ENCODE measurements at places on chromosomes 2 and 18.

DNA sequence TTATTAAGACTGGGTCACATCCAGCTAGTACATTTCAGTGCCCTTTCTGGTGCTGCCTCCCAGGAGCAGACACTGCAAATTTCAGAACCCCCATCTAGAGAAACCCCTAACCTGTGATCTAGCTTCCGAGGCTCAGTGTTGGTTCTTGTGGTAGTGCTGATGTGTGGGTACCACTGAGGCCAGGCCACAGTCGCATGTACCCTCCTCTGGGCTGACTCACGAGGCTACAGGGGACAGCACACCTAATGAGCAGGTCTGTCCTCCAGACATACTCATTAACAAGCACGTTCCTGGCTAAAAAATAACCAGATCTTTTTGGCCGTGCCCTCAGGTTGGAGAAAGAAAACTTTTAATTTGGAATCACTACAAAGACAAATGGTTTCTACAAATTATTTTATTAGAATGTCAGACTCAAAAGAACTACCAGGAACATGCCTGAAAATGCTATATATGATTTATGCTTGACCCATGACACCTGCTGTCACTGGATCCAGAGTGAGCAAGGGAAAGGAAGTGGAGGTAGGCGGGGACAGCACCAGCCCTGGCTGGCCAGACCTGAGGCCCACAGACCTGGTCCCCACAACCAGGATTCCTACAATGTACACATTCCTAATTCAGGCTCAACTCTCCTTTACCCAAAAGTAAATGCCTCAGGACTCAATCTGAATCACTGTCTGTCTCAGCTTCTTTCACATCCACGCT lies 8.5 kb downstream of the CIAO1 start:
- DNase-seq = no peak

- DNase-seq = no peak
Observed at GRCh38 chr2:208366215-208367127, 40.1 kb upstream of the PTH2R start.

GRCh38 chr2:108079736-108080135 lies 93.4 kb downstream of the SLC5A7 start:
- DNase-seq = no peak

- DNase-seq = peak; percentile 96
Observed at GRCh38 chr2:213284105-213285090, at the start of gene SPAG16. SPAG16 (plus strand) TSS chr2:213284464.

Data from putamen (tissue), 1 donor.